Effector memory CD8-positive, alpha-beta T cell (primary cell): ENCODE measurements at places on chromosomes 3 and 15.

DNA sequence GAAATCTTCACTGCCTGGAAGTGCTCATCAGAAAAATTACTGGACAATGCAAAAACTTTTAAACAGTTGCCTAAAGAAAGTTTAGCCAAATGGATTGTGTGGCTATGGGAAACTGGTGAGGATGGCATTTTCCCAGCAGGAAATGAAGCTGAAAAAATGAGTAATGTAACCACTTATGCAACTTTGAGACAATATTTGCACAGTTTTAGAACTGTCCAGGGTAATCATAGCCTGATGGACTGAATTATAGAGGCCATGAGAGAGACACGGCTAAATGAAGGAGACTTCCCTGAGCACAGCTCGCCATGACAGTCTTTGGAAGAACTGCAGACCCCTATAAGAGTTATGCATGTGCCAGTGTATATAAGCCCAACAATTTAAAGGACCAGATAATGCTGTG, 881.5 kb downstream of the VGLL3 start:
- DNase-seq: no peak

DNA sequence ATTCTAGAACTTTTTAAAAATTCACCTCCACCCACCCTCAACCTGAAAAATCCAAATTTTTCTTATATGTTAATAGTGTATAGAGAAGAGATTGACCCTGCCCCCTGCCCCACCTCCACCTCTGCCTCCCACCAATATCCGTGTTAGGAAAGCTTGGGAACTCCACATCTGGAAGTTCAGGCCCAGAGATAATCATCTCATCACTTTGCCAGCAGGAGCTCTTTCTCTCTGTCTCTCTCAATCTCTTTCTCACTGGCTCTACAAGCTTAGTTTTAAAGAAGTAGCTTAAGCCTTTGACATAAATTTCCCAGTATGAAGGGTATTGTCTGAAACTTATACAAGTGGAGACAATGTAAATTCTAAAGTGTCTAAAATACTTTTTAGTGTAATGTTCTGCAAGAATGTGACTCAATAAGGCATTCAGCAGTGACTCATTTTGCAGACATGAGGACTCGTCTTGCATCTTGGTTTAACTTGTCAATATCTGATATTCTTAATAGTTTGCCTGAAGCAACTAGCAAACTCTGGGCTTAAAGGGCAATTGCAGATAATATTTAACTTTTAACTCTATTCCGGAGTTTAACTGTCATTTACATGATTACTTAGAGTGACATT, 299.8 kb upstream of the EPHA3 start:
- DNase-seq: no peak

DNA sequence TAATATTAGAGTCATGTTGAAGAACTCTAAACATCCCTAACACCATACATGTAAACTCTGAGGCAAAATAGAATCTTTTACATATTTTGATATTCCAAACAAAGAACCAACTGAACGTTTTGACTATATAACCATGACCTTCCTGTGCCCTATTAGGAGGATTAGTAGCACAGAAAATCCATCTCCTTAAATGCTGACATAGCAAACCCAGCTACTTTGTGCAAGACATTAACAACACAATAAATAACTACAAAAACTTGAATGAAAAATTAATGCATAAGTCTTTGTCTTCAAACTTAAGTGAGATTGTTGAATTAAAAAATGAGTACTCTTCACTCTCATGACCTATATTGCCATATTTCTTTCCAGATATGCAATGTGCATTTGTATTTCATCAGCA, 450.0 kb upstream of the PDZRN3 start:
- DNase-seq: no peak

DNA sequence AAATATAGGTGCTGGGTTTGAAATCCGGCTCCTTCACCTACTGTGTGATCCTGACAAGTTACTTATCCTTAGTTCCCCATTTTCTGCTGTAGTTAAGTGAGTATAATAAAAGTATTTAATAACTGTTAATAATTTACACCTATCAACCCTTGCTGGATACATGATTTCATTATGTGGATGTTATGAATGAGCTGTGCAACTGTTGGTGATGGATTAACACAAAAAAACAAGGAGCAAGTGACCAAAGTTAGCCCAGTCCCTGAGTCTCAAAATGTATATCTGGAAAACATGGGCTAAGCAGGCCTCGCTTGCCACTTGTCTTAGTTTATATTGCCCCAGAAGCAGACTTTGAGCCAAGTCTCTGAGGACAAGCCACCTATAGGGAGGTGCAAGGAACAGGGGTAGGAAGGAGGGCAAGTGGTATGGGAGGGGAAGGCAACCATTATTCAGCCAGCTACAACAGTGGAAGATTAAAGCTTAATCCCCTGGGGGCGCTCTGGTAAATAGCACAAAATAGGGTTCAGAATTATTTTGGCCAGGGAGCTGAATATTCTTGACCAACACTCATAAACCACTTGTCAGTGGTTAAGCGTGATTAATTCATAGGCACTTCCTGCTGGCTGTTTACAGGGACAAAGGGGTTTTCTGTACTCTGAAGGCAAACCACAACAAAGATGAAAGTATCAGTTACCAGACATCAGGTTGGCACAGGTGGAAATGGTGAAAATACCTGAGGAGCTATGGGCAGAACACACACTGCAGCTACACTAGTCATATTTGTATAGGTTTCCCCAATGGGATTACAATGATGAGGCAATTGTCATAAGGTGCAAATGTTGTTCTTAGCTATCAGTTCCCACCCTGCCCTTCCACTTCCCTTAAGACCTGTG, 76.2 kb downstream of the TRIM42 start:
- DNase-seq: no peak

- no peak for DNase-seq
These were observed 32.3 kb upstream of the CTSH start for GRCh38 chr15:78977091-78977571.

DNA sequence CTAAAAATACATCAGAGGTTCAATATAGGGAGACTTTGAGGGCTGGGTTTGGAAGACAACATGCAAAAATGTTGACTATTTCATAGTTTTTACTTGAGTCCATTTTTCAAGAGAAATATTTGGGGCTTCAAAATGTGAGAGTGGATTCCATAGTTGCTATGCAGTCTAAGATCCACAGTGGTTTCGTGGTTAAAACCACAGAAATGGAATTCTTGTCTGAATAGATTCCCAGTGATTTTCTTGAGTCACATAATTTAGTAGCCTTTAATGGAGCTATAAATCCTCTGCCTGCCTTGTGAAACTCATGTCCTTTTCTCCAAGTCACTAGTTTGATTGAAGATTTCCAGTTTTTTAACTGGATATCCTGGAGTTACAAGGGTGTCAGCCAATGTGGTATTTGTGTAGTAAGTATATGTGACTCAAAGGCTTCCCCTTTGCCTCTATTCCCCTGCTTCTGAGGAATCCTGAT, 94.7 kb upstream of the RBMS3 start:
- DNase-seq: no peak

DNA sequence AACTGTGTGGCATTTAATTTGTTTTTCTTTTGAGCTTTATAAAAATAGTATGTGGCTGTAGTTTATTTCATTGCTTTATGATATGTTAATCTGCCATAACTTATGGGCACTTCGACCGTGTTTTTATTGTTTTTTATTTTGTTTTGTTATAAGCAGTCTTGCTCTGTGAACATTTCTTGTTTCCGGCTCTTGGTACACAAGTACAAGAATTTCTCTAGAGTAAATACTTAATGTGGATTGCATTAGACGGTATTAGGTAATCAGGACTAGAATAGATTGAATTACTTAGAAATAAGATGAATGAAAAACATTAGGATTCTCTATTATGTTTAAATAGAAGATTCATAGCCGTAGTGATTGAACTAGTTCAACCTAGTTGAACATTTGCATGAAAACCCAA, 2.1 kb downstream of the ZFAND6 start:
- DNase-seq: no peak

GRCh38 chr3:131898346-131898745, 136.5 kb downstream of the CPNE4 start:
- DNase-seq: no peak

DNA sequence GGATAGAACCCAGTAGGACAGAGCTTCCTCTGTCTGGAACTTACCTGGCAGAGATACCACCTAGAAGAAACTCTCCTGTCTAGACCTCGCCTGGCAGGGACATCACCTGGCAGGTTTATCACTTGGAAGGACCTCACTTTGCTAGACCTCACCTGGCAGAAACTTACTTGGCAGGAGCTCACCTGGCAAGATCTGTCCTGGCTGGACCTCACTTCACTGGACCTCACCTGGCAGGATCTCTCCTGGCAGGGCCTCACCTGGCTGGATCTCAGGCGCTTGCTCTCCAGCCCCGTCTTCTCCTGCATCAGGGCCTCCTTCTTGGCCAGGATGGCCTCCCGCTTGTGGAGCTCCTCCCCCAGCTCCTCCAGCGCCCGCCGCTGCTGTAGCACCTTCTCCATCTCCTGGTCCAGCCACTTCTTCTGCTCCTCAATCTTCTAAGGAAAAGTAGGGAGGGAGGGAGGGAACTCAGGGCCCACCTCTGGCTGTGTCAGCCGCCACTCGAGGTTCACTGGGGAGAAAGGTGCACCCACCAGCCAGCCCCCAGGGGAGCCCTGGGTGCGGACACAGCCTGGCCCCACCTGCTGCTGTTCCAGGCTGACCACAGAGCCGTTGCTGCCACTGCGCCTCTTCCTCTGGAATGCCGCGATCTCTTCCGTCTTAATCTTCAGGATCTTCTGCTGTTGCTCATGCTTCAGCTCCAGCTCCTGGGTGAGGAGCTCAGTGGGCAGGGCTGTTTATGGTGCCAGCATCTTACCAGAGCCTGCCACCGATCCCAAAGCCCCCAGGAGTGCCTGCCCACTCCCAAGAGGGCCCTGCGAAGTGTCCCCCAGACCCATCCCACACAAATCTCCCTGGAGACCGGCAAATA, 22.5 kb downstream of the KIF7 start:
- no peak for DNase-seq

GRCh38 chr3:171736556-171736955, 73.7 kb downstream of the PLD1 start:
- DNase-seq: no peak

DNA sequence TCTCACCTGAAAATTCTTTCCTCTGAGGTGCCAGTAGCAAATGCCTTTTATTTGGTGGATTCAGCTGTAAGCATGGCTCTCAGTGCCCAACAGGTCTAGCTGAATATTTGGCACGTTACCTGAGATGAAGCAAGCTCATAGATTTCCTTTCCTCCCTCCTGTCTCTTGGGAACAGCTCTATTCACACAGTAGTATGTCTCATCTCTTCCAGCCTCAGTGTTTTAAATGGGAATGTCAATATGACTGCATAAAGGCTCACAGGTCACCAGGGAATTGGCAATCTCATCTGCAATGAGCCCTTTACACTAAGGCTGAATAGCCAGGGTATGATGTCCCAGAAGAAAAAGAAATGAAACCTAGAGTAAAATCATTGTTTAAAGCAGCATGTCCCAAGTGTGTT, 733.5 kb downstream of the NTRK3 start:
- DNase-seq: no peak

- peak; percentile 26 for DNase-seq
These were observed 136.5 kb downstream of the ZNF609 start for GRCh38 chr15:64596701-64597476.

GRCh38 chr15:53246404-53246803, 456.3 kb upstream of the ONECUT1 start:
- DNase-seq: no peak

GRCh38 chr3:31562525-31562924, 29.8 kb downstream of the STT3B start:
- DNase-seq: no peak

DNA sequence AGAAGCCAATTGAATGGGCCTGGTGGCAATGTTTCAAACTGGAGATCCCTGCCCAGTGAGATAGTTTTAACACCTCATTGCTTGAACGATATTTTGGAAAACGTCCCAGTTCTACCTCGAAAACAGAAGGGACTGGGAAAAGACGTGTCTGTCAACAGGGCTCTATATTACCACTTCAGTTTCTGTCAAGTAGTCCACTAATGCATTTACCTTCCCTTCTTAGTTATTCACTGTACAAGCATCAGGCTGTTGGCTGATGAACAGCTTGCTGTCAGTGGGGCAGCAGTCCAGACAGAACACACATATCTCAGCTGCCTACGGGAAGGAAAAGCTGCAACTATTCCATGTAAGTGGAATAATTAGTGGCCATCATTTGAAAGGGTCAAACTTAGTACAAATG, 794.7 kb upstream of the GBE1 start:
- DNase-seq: no peak

DNA sequence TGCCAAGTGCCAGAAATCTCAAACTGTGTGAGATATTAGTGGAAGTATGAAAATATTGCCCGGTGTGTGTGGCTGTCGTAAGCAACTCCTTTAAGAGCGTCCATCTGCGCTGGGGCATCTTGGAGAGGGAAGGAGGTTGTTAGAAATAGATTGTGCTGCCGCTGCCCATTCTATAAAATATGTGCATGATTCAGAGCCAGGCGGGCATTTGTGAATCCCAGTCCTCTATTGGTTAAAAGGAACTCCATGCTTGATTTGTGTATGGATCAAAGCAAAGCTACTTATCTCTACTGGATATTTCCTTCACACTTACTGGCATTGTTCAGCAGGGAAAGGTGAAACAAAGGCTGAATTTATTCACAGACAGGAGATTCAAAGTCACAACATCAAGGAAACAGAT, 89.6 kb upstream of the SNRK start:
- no peak for DNase-seq

- no peak for DNase-seq
These were observed 127.6 kb downstream of the FBLN2 start for GRCh38 chr3:13676356-13677017.

DNA sequence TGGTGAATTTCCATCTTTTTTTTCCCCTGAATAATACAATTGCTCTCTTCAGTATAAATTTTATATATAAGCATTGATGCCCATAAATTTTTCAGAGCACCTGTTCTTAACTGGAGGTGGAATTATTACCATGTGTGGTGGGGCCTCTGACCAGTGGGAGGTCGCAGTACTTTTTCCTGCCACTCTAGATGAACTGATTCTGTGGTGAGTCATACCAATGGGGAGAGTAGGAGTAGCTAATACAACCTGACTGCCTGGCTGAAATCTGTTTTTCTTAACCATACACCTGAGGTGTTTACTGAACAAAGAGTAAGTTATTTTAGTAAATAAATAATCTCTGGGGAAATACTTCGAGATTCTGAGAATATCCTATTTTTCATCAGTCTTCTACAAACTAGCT, 67.2 kb downstream of the UNC13C start:
- DNase-seq: no peak

DNA sequence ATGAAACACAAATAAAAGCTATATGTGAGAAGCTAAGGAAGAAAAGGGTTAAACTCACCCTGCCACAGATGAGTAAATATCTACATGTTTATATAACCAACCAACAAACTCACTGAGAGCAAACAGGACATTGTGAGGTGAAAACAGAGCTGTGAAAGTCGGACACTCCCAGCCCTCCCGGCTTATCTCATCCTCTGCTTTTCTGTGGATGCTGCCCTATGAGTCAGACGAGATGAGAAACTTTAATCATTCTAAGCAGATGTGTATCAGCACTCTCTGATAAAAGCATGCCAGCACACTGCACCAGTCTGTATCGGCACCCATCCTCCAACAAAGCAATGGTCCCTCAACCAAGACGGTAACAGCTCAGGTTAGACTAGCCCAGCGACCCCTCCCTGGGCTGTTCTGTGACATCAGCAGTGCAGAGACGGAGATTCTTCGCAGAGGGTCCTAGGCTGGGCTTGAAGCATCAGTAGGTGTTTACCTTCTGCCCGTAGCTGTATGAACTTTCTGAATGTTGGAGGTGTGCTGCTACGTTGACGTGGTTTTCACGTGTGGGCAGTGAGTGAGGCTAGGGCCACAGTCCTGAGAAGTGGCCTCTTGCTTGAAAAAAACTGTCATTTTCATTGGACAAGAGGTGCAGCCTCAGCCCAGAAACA, 119.8 kb upstream of the ALDH1A3 start:
- no peak for DNase-seq
